ENCODE measurements at places on chromosomes 5 and 9.

DNA sequence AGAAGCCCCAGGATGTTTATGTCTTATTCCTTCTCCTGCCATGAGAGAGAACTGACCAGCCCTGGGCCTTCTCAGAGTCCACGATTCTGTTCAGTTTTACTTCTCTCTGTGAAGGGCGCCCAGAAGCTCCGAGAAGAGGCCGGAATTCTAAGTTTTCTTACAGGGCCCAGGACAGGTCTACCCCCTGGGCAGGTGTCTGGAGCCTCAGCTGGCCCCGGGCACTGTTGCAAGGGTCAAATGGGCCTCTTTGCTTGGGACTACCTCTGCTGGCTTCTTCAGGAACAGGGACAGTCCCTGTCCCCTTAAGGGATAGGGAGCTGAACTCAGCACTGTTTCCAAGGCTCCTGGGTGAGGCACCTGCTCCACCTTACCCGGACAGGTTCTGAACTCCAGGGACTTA lies 55.0 kb downstream of the RASGEF1C start:
- DNase-seq, result no peak

DNA sequence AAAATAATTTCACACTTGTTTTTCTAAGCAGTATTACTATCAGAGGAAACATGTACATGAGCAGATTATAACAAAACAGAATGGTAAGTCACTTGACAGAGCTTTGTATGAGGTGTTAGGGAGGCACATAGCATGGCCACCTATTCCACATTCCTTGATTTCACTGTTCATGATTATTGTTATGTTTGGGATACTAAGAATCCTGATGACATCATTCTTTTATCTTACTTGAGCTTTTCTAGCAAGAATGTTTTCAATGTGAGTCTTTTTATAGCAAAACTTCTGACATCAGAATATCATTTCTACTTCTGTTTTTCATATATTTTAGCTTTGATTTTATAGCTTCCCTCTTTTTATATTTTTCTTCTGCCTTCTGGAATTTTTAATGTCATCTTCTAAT lies 208.2 kb downstream of the DMRTA1 start:
- DNase-seq, result peak; percentile 1

- peak; percentile 80 for DNase-seq
Observed at GRCh38 chr9:4177970-4178758, 121.7 kb downstream of the GLIS3 start.

DNA sequence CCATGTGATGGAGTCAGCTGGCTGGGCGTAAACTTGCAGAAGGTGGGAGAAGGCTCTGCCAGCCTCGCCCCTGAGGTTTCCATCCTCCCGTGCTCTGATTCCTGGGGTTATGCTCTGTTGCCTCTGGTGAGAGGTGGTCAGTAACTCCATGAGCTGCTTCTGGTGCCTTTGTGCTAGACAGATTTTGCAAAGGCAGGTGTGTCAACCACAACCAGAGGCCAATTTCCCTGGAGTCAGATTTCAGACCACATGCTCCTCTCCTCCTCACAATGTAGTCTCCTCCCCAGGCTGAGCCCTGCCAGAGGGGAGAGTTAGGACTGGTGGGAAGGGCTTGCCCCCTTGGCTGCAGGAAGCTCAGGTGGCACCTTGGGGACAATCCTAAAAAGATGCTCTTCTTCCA lies 38.8 kb upstream of the TENT4A start:
- DNase-seq, result no peak

GRCh38 chr5:159515909-159516415 lies 185.7 kb upstream of the IL12B start:
- DNase-seq, result peak; percentile 73

DNA sequence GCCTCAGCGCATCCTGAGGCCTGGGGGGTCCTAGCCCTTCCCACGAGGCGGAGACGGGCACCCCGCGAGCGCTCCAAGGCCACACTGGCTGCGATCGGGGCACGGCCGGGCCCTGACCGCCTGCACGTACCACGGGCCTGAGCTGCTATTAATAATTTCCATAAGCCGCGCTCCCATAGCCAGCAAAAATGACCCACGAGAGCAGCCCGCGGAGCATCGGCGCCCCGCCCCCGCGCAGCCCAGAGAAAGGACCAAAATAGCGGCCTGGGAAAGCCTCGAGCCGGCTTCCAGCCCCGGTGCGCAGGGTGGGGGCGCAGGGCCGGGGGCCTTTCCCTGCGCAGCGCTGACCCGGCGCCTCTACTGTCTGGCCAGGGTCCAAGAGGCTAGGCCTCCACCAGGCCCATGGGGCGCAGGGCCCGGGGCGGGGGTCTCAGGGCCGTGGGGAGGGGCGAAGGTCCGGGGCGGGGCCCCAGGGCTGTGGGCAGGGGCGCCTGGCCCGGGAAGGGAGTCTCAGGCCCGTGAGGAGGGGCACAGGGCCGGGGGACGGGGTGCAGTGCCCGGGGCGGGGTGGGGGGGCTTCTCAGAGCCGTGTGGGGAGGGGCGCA lies 54.4 kb downstream of the EXD3 start:
- no peak for DNase-seq

- no peak for DNase-seq
Observed at GRCh38 chr5:138472353-138472752, 7.1 kb downstream of the EGR1 start.

DNA sequence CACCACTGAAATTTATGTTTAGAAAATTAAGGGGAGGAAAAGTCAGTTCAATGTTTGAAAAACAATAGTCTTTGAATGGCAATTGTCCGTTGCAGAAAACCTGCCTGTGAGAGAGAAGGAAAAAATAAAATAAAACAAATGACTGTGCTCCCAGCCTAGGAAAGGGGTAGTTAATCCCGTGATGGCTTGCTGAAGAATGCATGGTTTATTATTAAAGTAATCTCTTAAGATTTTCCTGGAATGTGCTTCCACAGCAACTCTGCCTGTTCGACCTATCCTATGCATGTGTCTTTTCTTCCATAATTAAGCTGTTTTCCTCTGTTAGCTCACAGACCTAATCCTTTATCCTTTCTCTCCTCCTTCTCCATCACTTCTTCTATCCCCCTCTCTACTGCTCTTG lies 2.4 kb upstream of the DAB2 start:
- peak; percentile 62 for DNase-seq

GRCh38 chr9:3235497-3235896 lies 290.3 kb downstream of the RFX3 start:
- DNase-seq, result no peak

- no peak for DNase-seq
Observed at GRCh38 chr9:124781967-124782660, 5.2 kb downstream of the OLFML2A start.

GRCh38 chr9:111857555-111858211 lies 38.9 kb upstream of the UGCG start:
- DNase-seq, result peak; percentile 62

DNA sequence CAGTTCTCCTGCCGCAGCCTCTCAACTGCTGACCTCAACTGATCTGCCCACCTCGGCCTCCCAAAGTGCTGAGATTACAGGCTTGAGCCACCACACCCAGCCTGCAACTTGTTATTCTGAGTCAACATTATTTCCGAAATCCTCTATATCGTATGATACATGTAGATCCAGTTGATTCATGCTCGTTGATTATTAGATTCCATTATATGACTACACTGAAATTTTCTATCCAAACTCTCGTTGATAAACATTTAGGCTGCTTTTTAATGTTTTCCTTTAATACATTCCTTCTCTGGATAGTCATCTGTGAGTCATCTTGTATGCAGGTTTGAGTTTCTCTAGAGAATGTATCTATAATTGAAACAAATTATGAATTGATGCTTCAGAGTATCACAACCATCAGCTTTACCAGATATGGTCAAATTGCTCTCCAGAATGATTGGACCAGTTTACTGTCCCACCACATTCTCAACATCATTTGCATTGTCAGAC lies 4.1 kb downstream of the CDK7 start:
- peak; percentile 76 for DNase-seq

- peak; percentile 39 for DNase-seq
Observed at GRCh38 chr5:32942225-32942989, 231.3 kb downstream of the NPR3 start.

GRCh38 chr5:9524941-9525340 lies 20.9 kb downstream of the SEMA5A start:
- DNase-seq, result no peak

DNA sequence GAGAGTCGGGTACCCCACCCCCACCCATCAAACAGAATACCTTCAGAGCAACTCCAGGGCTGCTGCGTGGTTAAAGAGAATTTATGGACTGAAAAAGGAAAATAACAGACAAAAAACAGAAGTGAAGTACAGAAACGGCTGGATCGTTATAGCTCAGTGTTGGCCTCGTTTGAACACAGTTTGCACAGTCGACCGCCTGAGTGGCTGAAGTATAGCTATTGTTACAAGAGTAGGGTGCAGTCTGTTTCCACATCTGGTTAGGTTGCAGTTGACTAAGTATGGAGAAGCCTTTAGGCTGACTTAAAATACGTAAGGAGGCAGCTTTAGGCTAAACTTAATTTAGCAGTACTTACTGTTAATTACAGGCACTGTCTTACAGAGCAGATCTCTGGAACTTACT lies 121.2 kb downstream of the GCNT1 start:
- no peak for DNase-seq

GRCh38 chr5:11719888-11720481 lies 184.3 kb downstream of the CTNND2 start:
- peak; percentile 3 for DNase-seq

DNA sequence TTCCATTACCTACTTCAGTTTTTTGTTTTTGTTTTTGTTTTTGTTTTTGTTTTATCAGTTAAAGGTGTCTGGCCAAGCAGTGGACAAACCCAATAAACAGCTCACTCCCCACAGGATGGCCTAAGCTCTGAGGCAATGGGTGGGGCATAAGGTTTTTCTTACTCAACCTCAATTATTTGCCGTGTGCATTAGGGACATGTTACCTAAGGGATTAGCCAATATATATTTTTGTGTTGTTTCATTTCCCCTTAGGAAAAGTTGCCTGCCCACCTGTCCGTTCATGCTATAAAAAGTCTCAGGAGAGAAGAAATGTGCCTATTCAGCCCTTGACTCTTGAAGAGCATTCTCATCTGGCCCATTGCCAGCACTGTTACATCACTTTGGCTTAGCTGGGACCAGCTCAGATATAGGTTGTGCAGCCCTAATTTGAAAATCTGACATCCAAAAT lies 7.3 kb downstream of the SH3RF2 start:
- DNase-seq, result peak; percentile 74

- no peak for DNase-seq
Observed at GRCh38 chr9:19754921-19755320, 33.9 kb downstream of the SLC24A2 start.

DNA sequence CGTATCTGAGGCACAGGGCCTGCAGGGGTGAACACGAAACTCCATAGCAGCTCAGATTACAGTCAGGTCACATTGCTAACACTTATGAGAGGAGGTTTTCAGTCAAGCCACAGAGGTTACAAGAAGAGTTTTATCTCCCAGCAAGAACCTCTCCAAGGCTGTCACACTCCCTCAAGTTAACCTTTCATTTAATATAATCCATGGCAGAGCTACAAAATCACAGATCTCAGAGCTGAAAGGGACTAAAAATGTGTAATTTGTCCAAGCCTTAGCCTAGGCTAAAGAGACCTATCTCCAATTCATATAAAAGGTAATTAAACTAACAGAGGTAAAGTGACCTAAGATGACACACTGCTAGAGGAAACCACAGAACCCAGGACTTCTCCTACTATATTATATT lies 57.2 kb downstream of the MLANA start:
- peak; percentile 41 for DNase-seq

DNA sequence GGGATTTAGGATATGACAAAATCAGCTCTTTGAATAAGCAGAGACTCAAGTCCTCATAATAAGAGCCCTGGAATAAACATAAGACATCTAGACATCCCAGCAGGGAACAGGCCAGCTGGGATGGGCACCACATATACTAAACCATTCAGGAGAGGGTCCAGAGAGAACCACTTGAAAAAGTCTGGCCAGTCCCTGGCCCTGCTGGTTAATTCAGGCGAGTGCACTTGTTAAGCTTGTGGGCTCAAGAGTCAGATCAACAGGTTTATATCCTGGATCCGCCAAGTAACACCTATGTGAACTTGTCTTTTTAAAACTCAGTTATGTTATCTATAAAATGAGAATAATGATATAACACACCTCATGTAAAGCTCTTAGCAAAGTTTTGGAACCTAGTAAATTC lies 63.3 kb downstream of the CAVIN4 start:
- no peak for DNase-seq

DNA sequence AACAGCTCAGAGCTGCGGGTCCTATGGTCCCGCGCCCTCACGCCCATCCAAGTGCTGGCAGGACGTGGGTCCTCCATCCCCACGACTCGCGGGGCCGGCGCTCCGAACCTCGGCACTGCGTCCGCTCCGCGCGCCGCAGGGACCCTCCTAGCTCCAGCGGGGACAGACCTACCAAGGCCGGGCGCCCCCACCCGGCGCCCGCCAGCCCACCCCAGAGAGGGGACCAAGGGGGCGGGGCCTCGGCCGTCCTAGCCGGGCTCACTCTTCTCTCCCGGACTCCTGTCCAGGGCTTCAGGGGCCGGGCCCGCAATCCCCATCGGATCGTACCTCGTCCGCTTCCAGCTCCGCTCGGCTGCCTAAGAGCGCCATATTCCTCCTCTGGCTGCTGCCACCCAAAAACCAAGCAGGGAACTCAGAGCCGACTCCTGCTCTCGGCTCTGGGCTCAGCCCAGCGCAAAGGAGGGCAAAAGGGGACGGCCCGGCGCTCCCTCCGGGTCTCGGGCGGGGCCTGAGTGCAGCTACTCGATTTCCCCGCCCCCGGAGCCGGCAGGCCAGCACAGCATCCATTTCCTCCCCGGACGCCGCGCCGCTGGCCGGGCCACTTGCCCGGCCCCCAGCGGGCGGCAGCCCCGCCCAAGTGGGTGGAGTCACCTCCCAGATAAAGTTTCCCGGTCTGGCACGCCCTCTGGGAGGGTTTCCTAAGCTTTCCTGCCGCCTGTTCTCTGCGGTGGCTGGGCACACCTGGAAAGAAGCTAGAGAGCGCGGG lies at the start of gene TTC39B:
Gene TTC39B (minus strand): TSS at position 460 of the 766 bp plus-strand sequence. CDS start 91 bp downstream, at position 369.
- peak; percentile 89 for DNase-seq

- peak; percentile 74 for DNase-seq
Observed at GRCh38 chr5:122845229-122846050, at the start of gene SNX24. Gene SNX24 (plus strand): TSS chr5:122845613. CDS start chr5:122845634, 21 bp downstream.

- DNase-seq, result no peak
Observed at GRCh38 chr5:61689153-61689846, 357.2 kb downstream of the ZSWIM6 start.

- no peak for DNase-seq
Observed at GRCh38 chr9:7456377-7456776, 343.2 kb downstream of the DMAC1 start.

DNA sequence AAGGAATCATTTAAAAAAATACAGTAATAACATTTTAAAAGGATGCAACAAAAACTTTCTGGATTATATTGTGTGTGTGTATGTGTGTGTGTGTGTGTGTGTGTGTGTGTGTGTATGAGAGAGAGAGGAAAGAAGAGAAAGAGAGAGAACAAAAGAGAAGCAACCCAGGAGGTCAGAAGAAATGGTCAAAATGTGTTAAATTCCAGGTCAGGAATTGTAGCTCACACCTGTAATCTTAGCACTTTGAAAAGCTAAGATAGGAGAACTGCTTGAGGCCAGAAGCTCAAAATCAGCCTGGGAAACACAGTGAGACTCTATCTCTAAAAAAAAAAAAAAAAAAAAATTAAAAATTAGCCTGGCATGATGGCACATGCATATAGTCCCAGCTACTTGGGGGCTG lies 311.8 kb upstream of the CDH12 start:
- no peak for DNase-seq

GRCh38 chr9:93591301-93592007 lies 15.1 kb downstream of the PHF2 start:
- no peak for DNase-seq

Measured in choroid plexus epithelial cell (primary cell).